ENCODE measurements at places on chromosomes 2 and 18. TPM values are rescaled to one million over a fixed set of nuclear protein-coding genes. Genes with fewer than 3 reads are reported as not detected.

ERFE gene
- 0.35 TPM for total RNA-seq

HYCC2 gene
- 17.2 TPM for total RNA-seq

HOXD4 gene
- total RNA-seq: not detected

ARHGAP25 gene
- 8.5 TPM for total RNA-seq

ZNF385B gene
- total RNA-seq: 52.7 TPM

CXCR2 gene
- total RNA-seq: 0.94 TPM

GRCh38 chr18:26642440-26643348 lies 94.3 kb upstream of the KCTD1 start:
- DNase-seq: no peak

GRCh38 chr2:204249437-204249836 lies 295.8 kb upstream of the PARD3B start:
- no peak for DNase-seq

DNA sequence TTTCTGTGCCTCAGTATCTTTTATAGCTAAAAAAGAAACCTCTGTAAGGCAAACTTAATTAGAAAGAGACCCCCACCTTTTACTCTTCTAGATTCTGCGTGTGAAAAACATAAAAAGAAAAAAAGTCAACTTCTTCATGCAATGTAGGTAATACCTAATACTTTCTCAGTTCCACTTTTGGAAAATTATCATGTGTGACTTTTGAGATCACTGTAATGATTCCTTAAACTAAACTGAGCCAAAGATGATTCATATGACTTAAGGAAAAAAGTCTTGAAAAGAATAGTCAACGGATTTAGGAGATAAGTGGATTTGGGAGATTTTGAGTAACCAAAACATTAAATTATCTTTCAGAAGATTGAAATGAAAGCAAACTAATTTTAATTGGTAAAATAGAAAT lies 48.9 kb downstream of the PLEKHA3 start:
- DNase-seq: no peak

DNA sequence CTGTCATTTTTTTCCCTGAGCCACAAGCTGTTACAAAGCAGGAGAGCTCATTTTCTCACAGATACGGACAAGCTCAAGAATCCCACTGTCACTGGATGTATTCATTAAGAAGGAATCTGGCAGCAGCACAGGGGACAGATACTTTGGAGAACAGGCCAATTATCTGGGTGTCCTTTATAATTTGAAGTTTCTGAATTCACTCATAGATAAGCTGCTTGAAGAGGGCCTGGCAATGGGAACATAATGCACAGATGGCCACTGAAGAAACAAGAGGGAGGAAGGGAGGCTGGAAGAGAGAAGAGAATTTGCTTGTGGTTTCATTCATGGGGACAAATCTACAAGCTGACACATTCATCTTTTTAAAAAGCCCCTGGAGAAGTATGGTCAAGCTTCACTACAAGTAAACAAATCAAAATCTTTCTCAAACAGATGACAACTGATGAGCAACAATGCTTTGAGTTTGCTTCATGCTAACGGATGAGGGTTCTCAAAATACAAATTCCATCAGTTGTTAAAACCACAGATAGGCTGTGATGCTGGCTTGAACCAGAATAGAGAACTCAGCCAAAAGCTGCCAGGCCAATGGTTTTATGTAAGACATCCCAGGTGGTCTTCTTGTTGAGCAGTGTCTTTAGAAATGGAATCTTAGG lies 11.9 kb downstream of the BCL2 start:
- DNase-seq: no peak

- no peak for DNase-seq
These were observed 119.6 kb downstream of the MBP start for GRCh38 chr18:77012806-77013541.

DNA sequence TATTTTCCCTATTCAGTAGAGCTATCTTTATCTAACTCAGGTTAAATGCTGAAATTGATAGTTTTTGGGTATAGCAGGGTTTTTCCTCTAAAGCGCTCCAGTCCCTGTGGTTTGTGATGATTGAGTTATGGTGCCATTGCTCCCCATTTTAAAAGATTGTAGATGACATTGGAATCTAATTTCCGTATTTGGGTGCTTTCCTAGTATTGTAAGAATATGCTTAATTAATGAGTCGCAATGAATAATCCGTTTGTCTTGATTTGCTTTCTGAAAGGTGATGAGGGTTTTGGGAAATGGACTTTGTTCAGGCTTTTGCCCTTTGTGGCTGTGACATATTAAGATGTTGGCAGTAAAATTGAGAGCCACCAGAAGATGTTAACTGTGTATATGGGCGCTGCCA lies 3.9 kb downstream of the RPS7 start:
- no peak for DNase-seq

All from right cardiac atrium (tissue), 5 donors.